Cardiac fibroblast (primary cell): ENCODE measurements at places on chromosomes 4 and X.
A peak's percentile ranks its signal among the peaks of the same experiment; 100 is the strongest.

GRCh38 chr4:40962551-40963180 is 212.9 kb downstream of the NSUN7 start:
- DNase-seq: no peak

DNA sequence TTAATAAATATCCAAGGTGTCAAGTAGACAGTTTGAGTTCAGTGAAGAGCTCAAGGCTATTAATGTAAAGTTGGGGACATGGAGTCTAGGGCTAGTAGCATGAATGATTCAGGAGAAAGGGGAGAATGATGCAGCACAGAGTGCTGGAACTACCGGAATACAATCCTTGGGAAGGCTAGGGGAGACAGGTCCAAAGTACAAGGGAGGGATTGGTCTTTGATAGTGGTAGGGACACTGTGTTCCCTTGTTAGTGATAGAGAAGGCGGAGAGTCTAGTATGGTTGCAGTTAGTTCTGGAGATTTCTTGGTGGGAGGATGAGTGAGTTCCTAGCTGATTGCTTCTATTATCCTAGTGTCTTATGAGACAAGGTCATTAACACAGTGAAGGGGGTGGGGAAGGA is 8.7 kb downstream of the GCNA start:
- no peak for DNase-seq

GRCh38 chr4:109662771-109663170 is 40.5 kb downstream of the CASP6 start:
- no peak for DNase-seq

DNA sequence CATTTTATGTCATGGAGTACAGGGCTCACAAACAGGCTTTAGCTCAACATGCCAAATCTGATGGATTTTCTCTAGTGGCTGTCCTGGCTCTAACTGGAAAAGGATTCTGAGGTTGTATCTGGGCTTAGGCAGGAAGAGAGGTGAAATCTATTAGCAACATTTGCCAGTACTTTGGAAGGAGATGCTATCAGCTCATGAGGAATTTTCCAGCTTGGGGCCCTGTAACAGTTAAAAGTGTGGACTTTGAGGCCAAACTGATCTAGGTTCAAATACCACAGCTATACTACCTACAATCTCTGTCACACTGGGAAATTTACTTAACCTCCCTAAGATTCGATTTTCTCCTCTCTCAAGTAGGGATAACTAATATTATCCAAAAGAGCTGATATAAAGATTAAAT is 119.0 kb upstream of the HCCS start:
- DNase-seq: no peak

DNA sequence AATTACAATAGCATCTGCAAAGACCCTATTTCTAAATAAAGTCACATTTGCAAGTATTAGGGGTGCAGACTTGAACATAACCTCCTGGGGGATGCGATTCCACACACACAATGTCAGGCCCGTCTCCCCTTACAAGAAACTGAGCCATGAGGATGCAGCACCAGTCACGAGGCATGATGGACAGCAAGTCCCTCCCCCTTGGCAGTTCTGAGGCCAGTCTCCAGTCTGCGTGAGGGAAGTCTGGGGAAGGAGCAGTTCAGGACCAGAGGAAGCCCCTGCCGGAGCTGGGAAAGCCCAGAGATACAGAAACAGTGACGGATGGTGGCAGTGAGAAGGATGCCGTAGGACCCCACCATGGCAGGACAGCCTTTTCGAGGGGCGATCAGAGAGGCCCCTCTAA is 9.4 kb downstream of the FAM53A start:
- no peak for DNase-seq

GRCh38 chrX:70433848-70434351 is 10.7 kb upstream of the DLG3 start:
- peak; percentile 57 for DNase-seq

DNA sequence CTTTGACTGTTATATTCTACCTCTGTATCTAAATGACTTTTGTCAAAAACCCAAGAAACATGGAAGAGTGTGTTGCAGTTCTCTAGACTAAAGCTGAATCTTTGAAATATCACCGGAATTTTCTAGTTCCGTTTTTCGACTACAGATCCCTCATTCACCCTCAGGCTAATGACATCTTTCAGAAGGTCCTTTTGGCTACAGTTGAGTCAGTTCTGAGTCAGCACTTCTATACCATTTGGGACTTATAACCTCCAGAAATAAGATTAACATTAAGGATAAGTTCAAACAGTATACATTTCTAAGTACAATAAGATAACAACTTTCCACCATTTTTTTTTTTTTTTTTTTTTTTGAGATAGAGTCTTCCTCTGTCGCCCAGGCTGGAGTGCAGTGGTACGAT is 331.0 kb upstream of the CPXCR1 start:
- DNase-seq: no peak

DNA sequence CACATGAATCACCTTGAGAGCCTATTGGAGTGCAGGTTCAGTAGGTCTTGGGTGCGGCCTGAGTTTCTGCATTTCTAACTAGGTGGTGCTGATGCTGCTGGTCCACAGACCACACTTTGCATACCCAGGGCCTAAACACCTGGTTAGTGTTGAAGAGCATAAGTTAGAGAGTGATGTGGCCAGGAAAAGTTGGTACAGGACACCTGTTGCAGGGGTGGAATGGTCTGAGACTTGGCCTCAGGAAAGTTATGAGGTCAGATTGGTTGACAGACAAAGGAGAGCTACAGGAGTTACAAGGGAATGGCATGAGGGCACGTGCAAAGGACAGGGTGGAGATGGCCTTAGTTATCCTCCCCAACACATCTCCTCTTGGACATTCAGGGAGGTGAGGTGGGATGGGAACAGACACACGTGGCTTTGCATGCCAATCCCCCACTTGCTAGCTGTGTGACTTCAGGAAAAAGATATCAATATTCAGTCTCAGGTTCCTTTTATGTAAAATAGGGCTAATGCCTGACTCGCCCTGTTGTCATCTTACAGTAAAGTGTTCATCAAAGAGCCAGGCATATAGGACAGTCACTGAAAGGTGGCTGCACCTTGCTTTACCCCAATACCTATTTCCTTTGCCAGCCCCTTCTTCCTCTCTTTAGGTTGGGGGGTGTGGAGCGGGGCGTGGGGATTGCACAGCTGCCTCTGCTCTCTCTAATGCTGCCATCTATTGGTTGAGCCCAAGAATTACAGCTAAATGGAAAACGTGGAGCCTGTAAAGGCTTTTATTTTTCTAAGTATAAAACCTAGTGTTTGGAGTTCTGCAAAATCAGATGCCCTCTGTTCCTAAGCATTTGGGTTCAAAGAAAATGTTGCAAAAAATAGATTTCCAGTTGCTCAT is 47.5 kb downstream of the ATG4A start:
- no peak for DNase-seq

GRCh38 chr4:4247696-4248028 is 361 bp downstream of the TMEM128 start:
- no peak for DNase-seq

DNA sequence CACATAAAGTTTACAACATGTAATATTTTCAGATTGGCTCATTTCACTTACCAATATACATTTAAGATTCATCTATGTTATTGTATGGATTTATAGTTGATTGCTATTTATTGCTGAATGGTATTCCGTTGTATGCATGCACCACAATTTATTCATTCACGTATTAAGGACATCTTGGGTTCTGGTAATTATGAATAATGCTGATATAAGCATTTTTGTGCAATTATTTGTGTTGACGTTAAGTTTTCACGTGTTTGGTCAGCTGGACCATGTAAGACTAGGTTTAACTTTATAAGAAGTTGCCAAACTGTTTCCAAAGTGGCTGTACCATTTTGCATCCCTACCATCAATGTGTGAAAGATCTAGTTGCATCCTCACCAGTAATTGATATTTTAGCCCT is 35.1 kb downstream of the MAGEB10 start:
- no peak for DNase-seq

DNA sequence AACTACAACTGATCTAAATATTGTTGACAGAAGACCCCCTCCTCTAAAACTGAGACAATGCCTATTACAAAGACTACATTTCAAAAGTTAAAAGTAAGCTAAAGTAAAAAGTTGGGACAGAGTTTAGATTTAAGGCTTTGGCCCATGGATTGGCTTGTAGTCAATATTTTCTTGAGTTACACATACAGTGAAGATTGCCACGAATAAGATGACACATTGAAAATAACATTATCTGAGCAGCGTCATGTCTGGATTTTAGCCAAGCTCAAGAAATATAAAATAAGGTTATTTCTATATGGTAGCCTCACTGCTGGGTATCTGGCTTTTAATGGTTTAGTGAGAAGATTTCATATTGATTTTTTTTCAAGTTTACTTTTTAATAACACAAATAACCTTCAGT is 266.2 kb upstream of the LDB2 start:
- peak; percentile 52 for DNase-seq
